ENCODE measurements at places on chromosomes 3 and 15.

GRCh38 chr3:138781012-138781470 lies 53.7 kb downstream of the PIK3CB start:
- DNase-seq, result peak; percentile 2

DNA sequence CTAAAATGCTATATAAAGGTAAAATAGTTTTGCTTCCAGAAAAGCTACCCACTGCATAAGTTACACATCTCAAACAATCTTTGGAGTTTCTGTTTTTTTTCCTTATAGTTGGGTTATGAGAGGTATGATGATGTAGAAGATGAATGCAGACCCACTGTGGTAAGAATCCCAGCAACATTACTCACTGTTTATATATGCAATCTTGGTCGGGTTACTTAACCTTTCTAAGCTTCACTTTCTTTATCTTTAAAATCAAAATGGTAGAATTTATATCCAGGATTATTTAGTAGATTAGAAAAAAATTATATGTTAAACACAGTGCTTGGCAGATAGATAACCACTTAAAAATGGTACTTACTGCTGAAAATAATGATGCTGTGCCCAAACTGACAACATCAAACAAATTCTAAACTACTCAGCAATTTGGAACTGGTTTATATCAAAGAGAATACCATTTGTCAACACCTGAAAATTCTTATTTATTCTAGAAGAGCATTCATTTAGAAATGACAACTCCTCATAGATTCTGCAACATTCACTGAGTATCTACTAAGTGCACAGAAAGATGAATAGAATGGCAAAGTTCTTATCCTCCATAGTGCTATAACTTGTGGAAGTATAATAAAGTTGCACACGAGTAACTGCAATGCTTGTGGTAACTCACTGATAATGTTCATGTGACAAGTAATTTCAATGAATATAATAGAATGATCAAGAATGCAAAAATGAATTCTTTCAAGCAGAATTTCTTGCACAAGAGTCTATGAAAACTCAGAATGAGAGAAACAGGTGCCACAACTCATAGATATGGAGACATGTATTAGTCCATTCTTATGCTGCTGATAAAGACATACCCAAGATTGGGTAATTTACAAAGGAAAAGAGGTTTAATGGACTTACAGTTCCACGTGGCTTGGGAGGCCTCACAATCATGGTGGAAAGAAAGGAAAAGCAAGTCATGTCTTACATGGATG lies 129.0 kb upstream of the SLC7A14 start:
- DNase-seq, result no peak

- no peak for DNase-seq
Observed at GRCh38 chr3:9810433-9810770, 340 bp downstream of the TTLL3 start.

- DNase-seq, result no peak
Observed at GRCh38 chr3:111700054-111700453, 104.9 kb upstream of the ZBED2 start.

GRCh38 chr3:65995030-65995429 lies 43.7 kb downstream of the MAGI1 start:
- no peak for DNase-seq

- DNase-seq, result peak; percentile 39
Observed at GRCh38 chr3:42190701-42191442, 75.1 kb downstream of the CCK start.

GRCh38 chr15:72515591-72516389 lies 41.7 kb downstream of the ARIH1 start:
- DNase-seq, result no peak
